ENCODE measurements at places on chromosomes 2 and 18.

DNA sequence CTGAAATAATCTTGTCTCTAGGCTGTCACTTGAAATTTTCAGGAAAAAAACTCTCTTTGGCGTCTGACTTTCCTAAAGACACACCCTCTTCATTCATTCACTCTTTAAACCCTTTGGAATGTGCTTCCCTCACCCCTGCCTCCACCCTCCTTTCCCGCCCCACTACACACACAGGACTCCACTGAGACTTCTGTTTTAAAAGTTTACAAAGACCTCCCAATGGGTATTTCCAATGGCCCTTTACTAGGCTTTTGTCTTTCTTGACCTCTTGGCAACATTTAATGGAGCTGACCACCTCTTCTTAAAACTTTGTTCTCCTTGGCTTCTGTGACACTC, 96.1 kb downstream of the RBMS1 start:
- DNase-seq = no peak

DNA sequence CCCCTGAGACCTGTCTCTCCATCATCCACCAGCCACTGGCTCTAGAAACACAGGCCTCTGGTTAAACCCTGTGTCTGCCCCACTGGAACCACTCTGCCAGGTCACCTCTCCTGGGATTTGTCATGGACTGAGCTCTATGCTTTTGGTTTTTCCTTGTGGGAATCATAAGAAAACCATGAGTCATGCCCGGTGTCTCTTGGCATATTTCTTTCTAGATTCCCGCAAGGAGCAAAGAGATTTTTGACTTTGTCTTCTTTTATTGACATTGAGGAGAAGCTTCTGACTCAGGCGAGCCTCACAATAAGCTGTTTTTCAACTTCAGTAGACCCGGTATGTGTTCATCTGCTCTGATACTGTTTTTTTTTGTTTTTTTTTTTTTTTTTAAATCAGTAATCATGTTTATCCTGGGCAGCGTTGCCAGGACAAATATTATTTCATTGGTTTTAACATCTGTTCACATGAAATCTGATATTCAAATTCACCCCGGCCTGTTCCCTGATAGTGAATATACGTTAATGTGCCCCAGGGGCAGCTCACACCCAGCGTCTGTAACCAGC, 207.1 kb downstream of the ACKR3 start:
- no peak for DNase-seq

DNA sequence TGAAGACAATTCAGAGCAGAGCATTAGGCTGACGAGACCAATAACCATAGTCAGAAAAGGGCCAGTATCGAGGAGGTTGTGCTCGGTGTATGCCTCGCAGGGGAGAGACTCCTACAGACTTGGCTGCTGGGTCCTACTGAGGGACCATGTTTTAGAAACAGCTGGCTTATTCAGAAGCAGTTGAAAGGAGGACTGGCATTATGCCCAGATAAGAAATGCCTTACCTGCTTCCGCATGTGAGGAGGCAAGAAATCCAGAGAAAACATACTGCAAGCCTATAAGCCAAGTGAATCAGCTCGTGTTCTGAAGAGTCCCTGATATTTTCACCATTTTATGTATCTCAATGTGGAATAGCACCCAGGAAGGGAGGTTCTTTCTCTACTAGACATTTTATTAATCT, 434.7 kb downstream of the GRB14 start:
- DNase-seq = no peak

DNA sequence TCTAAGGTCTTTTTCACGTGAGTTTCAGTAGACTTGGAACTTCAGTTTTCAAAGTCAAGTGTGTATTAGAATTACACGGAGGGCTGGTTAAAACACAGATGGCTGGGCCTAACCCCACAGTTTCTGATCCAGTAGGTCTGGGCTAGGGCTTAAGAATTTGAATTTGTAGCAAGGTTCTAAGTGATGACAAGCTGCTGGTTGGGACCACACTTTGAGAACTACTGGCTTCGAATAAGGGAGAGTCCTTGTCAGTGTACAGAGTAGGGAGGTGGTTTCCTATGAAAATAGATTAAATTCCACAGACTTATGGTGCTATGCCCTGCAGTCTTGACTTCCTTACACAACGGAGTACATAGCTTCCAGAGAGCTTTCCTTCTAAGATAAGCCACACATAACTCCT, 4.5 kb downstream of the RHOB start:
- no peak for DNase-seq

GRCh38 chr18:59839931-59840685, 59.7 kb upstream of the PMAIP1 start:
- no peak for DNase-seq

DNA sequence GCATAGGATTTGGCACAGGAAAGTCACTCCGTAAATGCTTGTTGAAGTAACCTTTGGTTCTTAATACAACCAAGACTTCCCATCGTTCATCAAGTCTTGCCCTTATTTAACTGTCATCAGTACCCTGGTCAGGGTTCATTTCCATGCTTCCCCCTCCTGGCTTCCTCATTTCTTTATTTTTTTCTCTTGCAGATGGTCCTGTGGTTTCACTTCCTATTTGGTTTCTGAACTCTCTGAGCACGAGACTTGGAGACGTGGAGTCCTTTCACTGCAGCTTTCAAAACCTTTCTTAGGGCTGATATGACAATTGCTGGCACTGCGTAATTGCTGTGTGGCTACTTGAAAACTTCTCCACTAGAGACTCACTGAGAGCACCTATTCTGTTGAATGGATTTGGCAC, 59.9 kb upstream of the PID1 start:
- no peak for DNase-seq

DNA sequence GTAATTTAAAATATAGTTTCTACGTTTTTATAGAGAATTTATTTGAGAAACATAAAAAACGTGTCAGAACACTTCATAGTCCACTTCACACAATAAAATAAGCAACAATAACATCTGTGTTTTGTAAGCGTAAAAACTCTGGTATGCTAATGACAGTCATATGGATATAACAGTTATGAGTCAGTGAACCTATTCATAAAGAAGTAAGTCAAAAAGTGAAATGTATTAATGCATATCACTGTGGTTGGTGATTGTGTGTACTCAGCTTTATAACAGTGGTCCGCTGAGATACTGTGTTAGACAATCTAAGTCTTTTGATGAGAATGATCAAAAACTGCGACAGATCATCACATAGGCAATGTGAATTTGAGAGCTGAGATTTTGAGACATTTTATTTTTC, 153.2 kb downstream of the WDR7 start:
- no peak for DNase-seq

DNA sequence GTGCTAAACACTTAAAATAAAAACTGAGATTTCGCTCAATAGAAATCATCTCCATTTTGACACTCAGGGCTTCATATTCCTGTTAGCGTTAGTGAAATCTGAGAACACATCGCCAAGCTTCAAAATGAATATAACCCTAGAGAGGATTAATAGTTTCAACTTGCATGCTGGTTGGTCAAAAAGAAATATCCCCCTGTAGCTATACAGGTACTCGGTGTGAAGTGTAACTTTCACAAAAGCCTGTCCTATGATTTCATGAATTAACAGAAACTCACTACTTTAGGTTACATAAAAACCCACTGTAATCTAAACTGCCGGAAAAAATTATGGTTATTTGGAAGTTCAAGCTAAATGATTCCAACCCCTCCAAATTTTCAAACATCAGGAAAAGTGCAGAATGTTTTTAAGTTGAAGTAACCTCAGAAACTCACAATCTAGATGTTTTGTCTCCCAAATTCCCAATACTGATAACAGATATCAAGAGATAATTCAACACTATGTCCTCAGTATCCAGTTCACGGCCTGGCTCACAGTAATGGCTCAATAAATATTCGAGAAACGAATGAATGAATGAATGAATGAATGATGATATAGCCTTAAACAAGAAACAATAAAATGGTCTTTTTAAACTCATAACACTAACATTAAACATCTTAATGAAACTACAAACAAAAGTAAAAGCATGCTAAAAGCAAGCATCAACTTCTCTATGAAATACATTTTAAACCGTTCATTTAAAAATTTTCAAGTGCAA, 2.5 kb downstream of the TLK1 start:
- no peak for DNase-seq

DNA sequence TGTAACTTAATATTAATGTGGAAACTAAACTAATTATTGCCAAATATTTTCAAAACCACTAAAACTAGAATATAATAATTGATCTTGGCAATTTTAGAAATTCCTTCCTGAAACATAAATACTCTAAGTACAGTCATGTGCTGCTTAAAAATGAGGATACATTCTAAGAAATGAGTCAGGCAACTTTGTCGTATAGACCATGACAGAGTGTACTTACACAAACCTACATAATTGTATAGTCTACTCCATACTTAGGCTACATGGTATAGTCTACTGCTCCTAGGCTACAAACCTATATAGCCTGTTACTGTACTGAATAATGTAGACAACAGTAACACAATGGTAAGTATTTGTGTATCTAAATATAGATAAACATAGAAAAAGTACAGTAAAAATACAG, 27.6 kb downstream of the FEZ2 start:
- DNase-seq = no peak

DNA sequence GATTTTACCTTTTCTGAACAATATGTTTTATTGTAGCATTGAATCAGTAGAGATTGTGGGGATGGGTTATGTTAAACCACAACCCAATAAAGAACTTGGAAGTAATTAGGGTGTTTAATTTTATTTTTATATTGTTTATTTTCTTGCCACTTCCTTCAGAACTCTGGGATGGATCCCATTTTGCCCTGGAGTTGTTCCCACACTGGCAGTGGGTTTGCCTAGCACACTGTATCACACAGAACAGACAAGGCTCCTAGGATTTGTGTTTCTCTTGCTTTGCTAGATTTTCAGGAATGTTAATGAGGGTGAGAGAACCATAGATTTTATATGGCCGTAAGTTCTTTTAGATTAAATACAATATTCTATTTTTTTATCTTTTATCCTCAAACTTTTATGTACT, 59.0 kb downstream of the TANK start:
- DNase-seq = no peak

DNA sequence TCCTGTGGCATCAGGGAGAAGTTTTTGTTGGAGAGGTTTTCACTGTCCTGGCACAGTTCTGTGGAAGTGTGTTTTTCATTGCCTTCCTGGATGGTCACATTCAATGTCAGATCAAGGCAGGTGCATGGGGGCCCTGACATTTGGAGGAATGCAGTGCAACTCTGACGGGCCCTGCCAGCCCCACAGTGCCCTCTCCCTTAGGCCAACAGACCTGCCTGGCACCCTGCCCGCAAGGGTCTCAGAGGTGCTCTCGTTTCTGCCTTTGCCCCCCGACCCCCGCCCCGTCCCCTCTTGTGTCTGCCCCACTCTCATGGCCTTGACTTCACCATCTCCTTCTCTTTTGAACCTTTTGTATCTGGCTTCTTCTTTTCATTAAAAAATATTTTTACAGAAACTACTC, 257.2 kb upstream of the HDAC4 start:
- no peak for DNase-seq

- DNase-seq = no peak
Measured at GRCh38 chr2:219207884-219208740, 1.5 kb downstream of the ZFAND2B start.

DNA sequence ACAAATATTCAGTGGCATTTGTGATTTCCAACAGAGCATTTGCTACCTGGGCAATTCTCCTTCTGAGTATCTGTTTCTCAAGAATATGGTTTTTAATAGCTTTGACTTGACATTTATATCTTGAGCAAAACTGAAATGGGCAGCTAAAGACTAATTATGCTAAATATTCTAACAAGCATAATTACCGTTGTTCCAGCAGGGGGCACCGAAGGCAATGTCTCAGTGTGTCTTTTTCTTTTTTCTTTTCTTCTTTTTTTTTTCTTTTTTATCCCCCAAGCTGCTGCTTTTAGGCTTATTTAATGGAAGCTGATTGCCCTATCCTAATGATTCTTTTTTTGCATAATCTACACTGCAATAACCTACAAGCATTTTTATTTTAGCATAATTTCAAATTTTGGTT, 138.9 kb upstream of the NABP1 start:
- no peak for DNase-seq

DNA sequence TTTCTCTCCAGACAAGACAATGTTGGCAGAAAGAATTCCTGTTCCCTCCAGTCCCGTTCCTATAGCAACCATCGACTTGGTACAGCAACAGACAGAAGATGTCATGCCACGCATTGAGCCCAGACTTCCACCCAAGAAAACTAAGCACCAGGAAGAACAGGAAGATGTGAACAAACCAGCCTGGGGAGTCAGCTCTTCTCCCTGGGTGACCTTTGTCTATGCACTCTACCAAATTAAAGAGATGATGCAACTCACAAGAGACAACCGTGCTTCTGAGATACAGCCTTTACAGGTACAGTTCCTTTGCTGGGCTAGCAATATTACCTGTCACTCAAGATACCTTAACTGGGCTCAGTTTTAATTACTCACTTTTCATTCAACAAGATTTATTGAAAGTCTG, 37.1 kb downstream of the NEMP2 start:
- no peak for DNase-seq

- no peak for DNase-seq
Measured at GRCh38 chr2:84972932-84973331, 2.0 kb downstream of the KCMF1 start.

DNA sequence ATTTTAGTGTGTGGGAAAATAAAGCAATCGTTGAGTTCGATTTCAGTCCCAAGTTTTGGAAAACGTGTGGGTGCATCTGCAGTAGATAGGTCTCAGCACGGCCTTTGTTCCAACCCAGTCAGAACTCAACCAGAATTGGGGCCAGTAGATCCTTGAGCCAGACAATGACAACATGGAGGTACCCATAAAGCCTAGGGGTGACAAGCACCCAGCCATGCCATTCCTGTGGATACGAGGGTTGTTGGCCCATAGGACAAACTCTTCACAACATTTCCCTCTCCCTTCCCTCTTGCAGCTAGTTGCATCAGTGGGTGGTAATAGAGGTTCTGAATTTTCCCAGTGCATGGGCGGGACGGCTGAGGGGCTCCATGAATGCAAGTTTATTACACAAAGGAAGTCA, 60.1 kb downstream of the ST3GAL5 start:
- no peak for DNase-seq

- DNase-seq = no peak
Measured at GRCh38 chr2:216504376-216504762, 5.7 kb downstream of the RPL37A start.

GRCh38 chr2:151789055-151789834, 39.0 kb downstream of the ARL5A start:
- no peak for DNase-seq

DNA sequence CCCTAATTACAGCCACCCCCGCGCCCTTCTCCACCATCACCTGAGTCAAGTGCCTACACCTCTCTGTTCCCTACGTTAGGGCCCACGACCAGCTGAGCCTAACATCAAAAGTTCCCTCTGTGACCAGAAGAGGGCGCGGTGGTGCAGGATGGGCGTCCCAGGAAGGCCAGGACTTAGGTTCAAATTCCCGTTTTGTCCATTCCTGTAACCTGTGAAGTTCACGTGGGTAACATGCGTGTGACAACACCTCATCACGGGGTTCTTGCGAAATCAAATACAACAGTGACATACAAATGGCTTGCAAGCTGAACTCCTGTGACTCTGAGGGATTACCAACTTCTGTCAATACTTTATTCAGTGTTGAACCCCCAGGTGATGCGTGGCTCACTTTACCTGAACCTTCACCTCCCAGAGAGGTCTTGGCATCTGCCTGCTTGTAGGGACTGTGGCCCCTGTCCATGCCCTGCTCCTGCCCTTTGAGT, 207.9 kb downstream of the ARL4C start:
- peak; percentile 47 for DNase-seq

GRCh38 chr2:217469203-217469810, 533.5 kb downstream of the TNS1 start:
- DNase-seq = no peak

GRCh38 chr2:106138543-106139237, 55.4 kb downstream of the UXS1 start:
- DNase-seq = no peak

- DNase-seq = peak; percentile 68
Measured at GRCh38 chr2:216034065-216034464, 20.7 kb upstream of the MREG start.
